ENCODE measurements at places on chromosomes 3 and 15.
A peak's percentile ranks its signal among the peaks of the same experiment; 100 is the strongest.

GRCh38 chr15:70323111-70323851 is 225.6 kb upstream of the TLE3 start:
- peak; percentile 15 for DNase-seq

GRCh38 chr3:150439657-150440056 is 31.6 kb downstream of the TSC22D2 start:
- no peak for DNase-seq

DNA sequence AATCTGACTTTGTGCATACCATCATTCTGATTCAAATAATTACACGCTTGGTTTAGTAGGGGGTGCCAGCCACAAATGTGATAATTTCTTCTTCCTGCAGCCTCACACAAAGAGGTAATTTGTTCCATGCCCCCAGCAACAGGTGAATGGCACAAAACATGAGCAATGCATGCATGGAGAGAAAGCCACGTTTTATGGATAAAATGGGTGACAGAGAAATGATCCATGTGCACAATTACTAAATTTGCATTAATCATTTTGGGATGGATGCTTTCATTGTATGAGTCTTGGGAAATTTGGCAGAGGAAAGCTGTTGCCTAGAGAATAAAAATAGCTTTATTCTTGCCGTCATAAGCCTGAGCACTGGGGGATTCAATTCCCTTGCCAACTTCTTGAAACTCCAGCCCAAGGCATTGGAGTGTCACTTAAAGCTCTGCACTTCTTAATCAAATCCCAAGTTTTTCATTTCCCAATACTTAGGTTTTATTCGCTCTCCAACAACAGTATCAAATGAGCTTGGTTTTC is 411.6 kb downstream of the GBE1 start:
- no peak for DNase-seq

DNA sequence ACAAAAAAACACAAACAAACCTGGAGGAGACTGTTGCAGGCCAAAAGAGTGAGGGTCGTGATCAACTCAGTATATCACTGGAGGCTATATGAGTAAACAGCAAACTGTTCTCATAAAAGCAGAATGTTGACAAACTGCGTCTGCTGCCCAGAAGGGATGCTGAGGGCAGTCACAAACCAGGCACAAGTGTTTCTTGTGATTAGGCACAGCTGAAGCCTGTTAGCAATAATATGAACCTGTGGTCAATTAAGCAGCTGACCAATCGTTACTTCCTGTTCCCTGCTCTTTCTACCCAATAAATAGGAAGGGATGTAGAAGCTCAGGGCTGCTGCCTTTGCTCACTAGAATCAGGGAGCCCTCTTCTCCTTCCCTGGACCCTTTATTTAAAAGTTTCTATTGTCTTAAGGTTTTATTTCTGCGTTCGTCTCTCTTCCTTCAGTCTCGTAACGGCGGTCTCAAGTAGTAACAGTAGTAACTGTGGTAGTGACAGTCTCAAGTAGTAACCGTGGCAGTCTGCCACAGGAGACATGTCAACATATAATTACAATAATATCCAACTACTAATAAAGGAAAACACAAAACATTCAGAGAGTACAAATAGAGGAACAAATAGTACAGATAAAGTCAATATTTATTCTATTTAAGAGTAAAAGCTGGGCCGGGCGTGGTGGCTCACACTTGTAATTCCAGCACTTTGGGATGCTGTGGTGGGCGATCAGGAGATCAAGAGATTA is 698.4 kb upstream of the CCDC54 start:
- no peak for DNase-seq

- no peak for DNase-seq
Observed at GRCh38 chr15:90930861-90931574, 1.3 kb downstream of the HDDC3 start.

GRCh38 chr3:9347887-9348286 is 15.0 kb upstream of the THUMPD3 start:
- DNase-seq, result no peak

GRCh38 chr3:134449951-134450350 is 35.8 kb downstream of the ANAPC13 start:
- DNase-seq, result no peak

DNA sequence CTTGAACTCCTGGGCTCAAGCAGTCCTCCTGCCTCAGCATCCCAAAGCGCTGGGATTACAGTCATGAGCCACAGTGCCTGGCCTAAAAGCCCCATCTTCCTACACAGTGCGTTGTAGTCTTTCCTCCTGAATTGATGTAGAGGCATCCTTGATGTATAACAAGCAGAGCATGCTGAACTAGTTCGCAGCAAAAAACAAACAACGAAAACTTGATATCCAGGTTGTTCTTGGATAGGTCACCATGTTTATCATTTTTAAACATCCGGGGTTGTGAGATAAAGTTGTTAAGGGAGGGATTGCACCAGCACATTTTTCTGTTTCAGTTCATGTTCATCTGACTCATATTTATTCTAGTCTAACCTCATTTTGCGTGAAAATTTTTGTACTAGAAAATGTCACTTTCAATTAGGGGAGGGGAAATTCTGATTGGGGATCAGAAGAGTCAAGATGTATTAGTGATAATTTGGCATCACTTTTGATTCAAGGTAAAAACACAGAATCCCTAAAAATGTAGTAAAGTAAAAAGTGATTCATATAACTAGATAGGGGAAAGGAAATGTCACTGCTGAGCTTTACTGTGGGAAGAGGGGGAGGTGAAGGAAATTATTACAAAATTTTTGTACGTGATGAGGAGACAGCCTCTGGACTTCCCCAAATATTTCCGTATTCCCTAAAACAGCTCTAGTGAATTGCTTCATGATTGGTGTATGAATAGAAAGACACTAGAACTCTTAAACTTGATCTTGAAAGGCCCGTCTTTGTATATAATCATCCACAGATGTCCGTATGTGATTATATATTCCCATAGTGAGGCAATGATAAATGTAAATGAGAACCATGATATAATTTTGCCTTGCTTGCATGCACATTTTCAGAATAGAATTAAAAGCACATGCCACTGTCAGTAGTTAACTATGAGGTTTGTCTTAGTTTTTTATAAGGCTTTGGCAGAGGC is 22.9 kb downstream of the RAB8B start:
- no peak for DNase-seq

GRCh38 chr3:52456169-52456799 is 880 bp downstream of the NISCH start:
- DNase-seq, result no peak

DNA sequence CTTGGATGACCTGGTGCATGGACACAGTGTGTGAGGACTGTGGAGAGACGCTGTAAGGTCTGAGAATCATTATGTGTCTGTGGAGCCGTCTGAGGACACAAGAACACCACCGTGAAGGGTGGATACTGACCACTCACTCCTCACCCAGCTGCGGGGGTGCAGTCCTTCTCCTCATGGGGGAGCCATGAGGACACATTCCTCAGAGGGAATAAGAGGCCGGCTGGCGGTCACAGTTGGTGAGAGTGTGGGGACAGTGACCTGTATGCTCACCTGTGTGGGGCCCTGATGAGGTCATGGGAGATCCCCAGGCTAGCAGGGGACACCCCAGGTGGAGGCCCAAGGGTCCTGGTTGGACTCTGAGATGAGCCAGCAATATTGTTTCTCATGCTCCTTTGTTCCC is 2.5 kb upstream of the TRPM1 start:
- DNase-seq, result no peak

DNA sequence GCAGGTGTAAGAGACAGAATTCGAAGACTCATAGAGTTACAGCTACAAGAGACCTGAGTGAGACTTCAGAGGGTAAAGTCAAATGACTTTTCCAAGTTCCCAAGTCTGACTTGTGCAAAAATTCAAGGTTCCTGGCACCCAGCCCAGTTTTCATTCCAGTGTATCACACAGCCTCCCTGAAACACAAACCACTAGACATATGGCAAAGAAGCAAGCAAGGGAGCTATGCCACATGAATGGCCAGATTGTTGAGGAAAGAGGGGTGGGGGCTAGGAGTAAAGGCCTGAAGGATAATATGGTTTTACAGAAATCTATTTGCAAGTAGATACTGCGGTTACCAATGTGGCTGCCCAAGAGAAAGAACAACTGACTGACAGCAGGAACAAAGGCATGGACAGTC is 301.2 kb downstream of the MECOM start:
- no peak for DNase-seq

GRCh38 chr3:22371036-22371435 is 620.0 kb upstream of the ZNF385D start:
- DNase-seq, result no peak

GRCh38 chr15:40266828-40267304 is 16.0 kb downstream of the ANKRD63 start:
- DNase-seq, result no peak

DNA sequence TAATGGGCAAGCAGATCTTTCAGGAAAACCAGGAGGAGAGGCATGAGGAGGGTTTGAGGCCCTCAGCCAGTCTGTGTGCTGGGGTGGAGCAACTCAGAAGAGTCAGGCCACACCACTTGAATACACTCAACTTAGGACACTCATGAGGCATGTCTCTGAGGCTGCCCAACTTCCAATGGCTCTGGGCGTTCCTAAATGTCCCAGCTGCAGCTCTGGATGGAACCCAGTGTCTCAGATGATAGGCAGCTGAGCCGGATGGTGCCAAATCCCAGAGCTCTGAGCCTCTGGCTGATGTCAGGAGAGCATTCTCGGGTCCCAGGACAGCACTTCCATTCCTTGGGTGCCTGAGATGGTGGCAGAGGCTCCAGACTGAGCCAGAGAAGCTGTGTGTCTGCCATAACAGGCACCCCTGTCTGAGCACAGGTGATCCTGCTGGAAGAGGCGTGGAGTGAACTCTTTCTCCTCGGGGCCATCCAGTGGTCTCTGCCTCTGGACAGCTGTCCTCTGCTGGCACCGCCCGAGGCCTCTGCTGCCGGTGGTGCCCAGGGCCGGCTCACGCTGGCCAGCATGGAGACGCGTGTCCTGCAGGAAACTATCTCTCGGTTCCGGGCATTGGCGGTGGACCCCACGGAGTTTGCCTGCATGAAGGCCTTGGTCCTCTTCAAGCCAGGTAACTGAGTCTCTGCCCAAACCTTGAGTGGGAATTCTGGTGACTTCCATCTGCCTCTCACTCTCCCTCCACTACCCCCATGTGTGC is 2.8 kb downstream of the NR2E3 start:
- DNase-seq, result no peak

GRCh38 chr15:45107941-45108630 is 5.9 kb downstream of the DUOX2 start:
- no peak for DNase-seq

- no peak for DNase-seq
Observed at GRCh38 chr3:141049681-141050080, 1.5 kb upstream of the SPSB4 start.

DNA sequence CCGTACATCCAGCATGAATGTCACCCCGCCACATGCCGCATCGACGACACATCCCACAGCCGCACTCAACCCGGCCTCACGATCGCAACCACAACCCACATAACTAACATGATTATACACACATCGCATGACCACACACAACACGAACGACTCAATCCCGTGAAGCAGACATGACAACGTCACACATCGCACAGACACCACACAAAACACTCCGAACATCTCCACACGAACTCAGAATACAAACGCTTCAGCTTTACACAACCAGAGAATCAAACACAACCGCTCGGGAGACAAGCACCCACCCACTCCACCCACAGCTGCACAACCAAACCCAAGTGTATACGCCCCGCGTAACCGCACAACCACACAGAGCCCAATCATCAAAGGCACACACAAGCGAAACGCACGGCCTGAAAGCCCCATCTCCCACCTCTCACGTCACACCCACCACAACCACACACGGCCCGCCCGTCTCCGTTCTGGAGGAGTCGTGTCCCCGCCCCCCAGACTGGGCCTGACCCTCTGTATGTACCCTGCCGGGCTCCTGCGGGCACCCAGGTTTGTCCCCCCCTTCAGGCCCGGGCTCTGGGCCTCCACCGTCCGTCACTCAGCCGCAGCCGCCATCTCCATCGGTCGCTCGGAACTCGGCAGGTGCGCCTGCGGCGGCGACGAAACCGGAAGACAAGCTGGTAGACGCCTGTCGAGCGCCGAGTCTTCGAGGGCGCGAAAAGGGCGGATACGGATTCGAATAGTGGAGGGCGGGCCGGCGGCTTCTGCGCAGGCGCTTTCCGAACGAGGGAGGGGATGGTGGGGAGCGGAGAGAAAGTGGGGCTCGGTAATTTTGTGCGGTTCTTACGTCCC is at the start of gene RBSN:
RBSN (minus strand) TSS at position 646 of the 861 bp plus-strand sequence. CDS start 3,028 bp downstream, outside the sequence.
- peak; percentile 91 for DNase-seq

DNA sequence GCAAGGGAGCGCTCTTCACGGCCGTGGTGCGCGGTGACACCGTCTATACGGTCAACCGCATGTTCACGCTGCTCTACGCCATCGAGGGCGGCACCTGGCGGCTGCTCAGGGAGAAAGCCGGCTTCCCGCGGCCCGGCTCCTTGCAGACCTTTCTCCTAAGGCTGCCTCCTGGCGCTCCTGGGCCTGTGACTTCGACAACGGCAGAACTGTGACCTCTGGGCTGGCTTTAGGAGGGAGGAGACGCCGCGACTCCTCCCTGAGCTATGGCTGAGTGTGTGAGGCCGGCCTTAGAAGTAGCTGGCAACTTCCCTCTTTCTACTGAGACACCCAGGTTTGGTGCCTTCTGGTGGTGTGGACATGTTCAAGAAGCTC is 1.4 kb downstream of the KBTBD13 start:
- DNase-seq, result no peak

All from neuronal stem cell (in vitro differentiated cells).